ENCODE measurements at places on chromosomes 4 and X.

- H3K4me1 ChIP-seq = peaks cover 19% of the 10 kb centered on the region
- H3K27ac ChIP-seq = peak overlapping the region; percentile 97
- peak; percentile 65 for DNase-seq
- peak overlapping the region; percentile 88 for H3K4me3 ChIP-seq
These were observed 767 bp upstream of the SMIM20 start for GRCh38 chr4:25913056-25913850.

- H3K36me3 ChIP-seq = no peaks in the 10 kb centered on the region
- no peaks in the 10 kb centered on the region for H3K27me3 ChIP-seq
- no peak overlapping the region for H3K27ac ChIP-seq
- no peaks in the 10 kb centered on the region for H3K4me1 ChIP-seq
These were observed 86.0 kb downstream of the PCYT1B start for GRCh38 chrX:24561121-24561520.

DNA sequence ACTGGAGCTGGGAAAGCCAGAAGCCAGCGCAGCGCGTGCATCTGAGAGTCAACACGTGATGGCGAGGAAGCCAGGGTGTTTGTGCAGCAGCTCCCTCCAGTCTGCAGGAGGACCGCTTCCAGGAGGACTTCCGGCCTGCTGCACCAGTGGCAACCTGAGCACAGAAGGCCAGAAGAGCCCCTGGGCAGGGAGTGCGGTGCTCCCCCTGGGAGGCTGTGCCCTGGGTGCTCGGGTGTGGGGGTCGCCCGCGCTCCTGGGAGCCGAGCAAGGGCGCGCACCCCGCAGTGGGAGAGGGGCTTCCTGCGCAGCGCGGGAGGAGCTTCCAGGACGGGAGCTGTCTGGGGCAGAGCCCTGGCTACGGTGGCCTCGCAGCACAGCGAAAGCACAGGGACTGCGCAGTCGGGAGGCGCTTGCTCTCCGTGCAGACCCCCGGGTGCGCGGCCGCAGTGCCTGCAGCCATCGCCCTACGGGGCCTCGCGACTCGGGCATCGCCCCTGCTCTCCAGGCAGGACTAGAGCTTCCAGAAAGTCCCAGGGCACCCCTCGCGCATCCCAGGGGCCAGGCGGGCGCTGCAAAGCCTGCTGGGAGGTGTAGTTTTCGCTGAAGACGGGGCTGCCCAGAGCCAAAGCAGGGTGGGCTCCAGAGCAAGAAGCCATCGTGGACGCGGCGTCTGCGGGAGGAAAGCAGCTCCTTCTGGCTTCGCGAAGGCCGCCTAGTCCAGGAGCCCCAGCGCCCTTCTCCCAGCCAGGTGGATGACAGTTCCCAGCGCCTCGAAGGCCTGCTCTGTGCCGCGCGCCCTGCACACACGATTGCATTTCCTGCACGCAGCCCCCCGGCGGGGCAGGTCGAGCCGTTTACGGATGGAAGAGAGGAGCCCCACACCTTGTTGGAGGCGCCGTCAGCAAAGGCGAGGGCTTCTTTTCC is 24.1 kb upstream of the WFS1 start:
- H3K4me1 ChIP-seq = peaks cover 4% of the 10 kb centered on the region
- no peak for DNase-seq
- peaks cover 4% of the 10 kb centered on the region for H3K36me3 ChIP-seq

- no peaks in the 10 kb centered on the region for H3K36me3 ChIP-seq
- no peak overlapping the region for H3K27ac ChIP-seq
- no peak for DNase-seq
- no peak overlapping the region for H3K4me3 ChIP-seq
- no peaks in the 10 kb centered on the region for H3K27me3 ChIP-seq
These were observed 1808.9 kb upstream of the TENM3 start for GRCh38 chr4:180434131-180434895.

DNA sequence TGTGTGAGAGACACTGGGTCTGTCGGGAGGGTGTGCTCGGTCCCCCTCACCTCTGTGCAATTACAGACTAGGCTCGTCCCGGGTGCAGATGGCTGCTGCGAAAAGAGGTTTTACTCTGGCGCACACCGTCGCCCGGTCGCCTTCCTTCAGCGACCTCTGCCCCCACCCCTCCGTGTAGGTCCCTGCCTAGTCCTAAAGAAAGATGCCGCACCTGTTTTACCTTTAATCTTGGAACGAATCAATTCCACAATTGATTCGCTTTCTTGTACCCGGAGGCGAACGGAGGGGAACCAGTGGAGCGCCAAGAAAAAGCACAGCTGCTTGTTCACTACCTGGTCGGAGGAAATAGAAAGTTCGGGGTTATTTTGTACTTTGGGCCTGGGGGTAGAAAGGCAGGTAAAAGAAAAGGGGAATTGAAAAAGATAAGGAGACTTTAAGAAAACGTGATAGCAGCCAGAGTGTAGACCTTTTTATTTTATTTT is 1.2 kb downstream of the NPNT start:
- H3K27ac ChIP-seq = no peak overlapping the region
- peak overlapping the region; percentile 18 for H3K4me3 ChIP-seq
- H3K27me3 ChIP-seq = peaks cover 83% of the 10 kb centered on the region
- no peaks in the 10 kb centered on the region for H3K36me3 ChIP-seq
- no peak for DNase-seq
- peaks cover 5% of the 10 kb centered on the region for H3K4me1 ChIP-seq

- H3K4me1 ChIP-seq = no peaks in the 10 kb centered on the region
- H3K36me3 ChIP-seq = no peaks in the 10 kb centered on the region
- H3K4me3 ChIP-seq = no peak overlapping the region
- no peaks in the 10 kb centered on the region for H3K27me3 ChIP-seq
- no peak for DNase-seq
- H3K27ac ChIP-seq = no peak overlapping the region
These were observed 90.3 kb upstream of the GRIA3 start for GRCh38 chrX:123093792-123094191.

- no peak for DNase-seq
- peaks cover 6% of the 10 kb centered on the region for H3K27me3 ChIP-seq
- no peaks in the 10 kb centered on the region for H3K36me3 ChIP-seq
- H3K27ac ChIP-seq = no peak overlapping the region
These were observed 168.2 kb downstream of the DCTD start for GRCh38 chr4:182748949-182749348.

DNA sequence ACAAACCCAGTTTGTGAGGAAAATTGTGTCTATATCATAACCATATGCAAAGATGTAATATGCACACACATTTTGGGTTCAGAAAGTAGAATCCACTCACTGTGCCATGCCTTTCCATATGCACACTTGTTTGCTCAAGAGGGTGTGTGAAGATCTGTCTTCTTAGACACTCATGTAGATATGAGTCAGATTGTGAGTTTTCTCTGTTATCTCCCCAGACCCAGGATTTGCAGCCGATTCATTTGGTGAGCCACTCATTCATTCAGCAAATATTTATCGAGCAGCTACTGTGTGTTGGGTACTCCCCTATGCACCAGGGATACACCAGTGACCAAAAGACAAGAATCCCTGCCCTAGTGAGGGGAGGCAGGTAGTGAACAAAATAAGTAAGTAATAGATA is 81.5 kb downstream of the CLCN5 start:
- no peak for DNase-seq
- no peaks in the 10 kb centered on the region for H3K36me3 ChIP-seq
- H3K27ac ChIP-seq = no peak overlapping the region
- H3K4me3 ChIP-seq = no peak overlapping the region
- peaks cover 7% of the 10 kb centered on the region for H3K4me1 ChIP-seq
- no peaks in the 10 kb centered on the region for H3K27me3 ChIP-seq

- H3K27me3 ChIP-seq = no peaks in the 10 kb centered on the region
- H3K4me3 ChIP-seq = no peak overlapping the region
- H3K4me1 ChIP-seq = no peaks in the 10 kb centered on the region
- DNase-seq = no peak
These were observed 362.2 kb downstream of the PDGFC start for GRCh38 chr4:156609421-156609820.

DNA sequence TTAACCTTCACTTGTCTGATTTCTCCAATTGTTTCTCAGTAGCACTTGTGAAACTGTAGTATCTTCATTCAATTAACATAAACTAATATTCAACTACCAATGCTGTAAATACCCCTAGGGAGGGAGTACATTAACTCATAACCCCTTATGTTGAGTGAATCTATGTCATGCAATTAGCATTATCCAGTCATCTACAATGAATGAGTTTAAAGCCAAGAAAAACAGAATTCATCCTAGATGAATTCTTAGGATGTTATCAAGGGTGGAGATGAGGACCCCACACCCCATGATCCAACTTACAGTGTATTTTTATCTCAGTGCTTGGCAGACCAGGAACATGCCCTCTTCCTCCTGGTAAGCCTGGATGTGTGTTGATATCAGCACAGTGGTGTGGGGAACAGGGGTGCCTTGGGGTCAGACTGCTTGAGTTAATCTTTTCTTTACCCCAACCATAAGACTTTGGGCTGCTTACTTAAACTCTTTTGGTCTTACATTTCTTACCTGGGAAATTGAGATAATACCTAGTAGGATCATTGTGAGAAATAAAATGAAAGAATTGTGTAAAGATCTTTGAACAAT is 62.1 kb upstream of the SCOC start:
- no peak for DNase-seq
- peaks cover 21% of the 10 kb centered on the region for H3K27me3 ChIP-seq
- no peak overlapping the region for H3K4me3 ChIP-seq
- no peaks in the 10 kb centered on the region for H3K4me1 ChIP-seq
- no peak overlapping the region for H3K27ac ChIP-seq

GRCh38 chr4:185912779-185913178 is 100.8 kb upstream of the SORBS2 start:
- H3K36me3 ChIP-seq = no peaks in the 10 kb centered on the region
- H3K27me3 ChIP-seq = no peaks in the 10 kb centered on the region
- no peak overlapping the region for H3K4me3 ChIP-seq
- DNase-seq = no peak
- H3K27ac ChIP-seq = no peak overlapping the region

GRCh38 chr4:6703786-6704185 is 5.9 kb downstream of the MRFAP1L1 start:
- peaks cover 64% of the 10 kb centered on the region for H3K36me3 ChIP-seq
- H3K27me3 ChIP-seq = no peaks in the 10 kb centered on the region
- H3K27ac ChIP-seq = peak overlapping the region; percentile 2
- peaks cover 71% of the 10 kb centered on the region for H3K4me1 ChIP-seq

DNA sequence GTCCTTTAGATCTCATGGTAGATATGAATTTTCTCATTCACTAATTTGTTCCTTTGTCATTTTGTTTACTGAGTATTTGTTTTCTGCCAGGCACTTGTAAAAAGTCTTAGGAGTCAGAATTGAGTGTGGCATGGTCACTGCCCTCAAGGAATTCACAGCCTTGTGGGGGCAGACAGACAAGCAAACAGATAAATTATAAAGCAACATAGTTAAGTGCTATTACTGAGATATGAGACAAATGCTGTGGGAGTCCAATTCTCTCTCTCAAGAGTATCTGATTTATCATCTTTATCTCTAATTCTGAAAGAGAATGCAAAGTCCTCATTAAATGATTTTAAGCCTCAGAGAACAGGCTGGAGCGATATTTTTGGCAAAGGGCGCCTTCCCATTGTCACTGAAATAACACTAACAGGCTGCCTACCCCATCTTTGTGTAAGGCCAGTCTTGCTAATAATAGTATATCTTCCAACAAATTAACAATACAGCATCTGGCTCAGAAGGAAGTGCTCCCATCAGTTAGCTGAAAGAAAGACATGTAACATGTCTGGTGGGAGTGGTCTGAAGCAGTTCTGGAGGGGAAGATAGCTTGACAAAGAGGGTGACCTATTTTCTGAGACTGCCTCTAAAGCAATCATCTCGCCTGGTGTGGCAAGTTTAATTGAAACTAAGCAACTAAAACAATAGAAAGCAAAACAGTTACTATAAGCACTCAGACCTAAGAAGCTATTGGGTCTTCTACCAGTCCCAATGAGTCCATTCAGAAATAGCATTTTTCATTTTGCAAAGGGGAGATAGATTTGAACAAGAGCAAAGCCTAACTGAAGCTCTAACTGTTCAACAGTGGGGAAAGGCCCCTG is 61.5 kb upstream of the AMOT start:
- no peak overlapping the region for H3K4me3 ChIP-seq
- H3K36me3 ChIP-seq = no peaks in the 10 kb centered on the region
- H3K27me3 ChIP-seq = no peaks in the 10 kb centered on the region
- H3K27ac ChIP-seq = no peak overlapping the region

DNA sequence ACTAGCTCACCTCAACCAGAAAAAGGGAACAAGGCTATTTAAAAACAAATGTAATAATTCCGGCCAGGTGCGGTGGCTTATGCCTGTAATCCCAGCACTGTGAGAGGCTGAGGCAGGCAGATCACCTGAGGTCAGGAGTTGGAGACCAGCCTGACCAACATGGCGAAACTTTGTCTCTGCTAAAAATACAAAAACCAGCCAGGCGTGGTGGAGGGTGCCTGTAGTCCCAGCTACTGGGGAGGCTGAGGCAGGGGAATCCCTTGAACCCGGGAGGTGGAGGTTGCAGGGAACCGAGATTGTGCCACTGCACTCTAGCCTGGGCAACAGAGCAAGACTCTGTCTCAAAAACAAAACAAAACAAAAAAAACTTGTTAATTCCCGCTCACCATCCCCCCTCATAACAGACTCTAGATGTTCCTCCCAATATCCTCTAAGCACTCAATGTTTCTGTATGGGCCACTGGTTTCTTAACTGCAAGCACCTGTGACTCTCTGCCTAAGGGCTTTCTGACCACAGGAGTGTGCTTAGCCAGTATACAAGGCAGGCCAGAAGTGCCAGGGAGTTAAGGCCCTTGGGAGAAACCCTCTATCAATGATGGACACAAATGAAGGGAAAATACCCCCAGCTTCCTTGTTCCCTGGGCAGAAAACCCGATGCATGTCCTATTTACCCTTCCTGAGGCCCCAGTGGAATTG is 21.0 kb upstream of the THOC2 start:
- H3K36me3 ChIP-seq = no peaks in the 10 kb centered on the region
- DNase-seq = no peak
- no peak overlapping the region for H3K27ac ChIP-seq
- no peaks in the 10 kb centered on the region for H3K27me3 ChIP-seq
- H3K4me3 ChIP-seq = no peak overlapping the region

Measured in activated CD8-positive, alpha-beta memory T cell treated with anti-CD3 and anti-CD28 coated beads, Interleukin-2, amount 10 ng/mL, durations not matched to agents 7 days and 5 days (primary cell).